H7 (cell line): ENCODE measurements at places on chromosomes 7 and 10. TPM values are rescaled to one million over a fixed set of nuclear protein-coding genes. Genes with fewer than 3 reads are reported as not detected.

DNA sequence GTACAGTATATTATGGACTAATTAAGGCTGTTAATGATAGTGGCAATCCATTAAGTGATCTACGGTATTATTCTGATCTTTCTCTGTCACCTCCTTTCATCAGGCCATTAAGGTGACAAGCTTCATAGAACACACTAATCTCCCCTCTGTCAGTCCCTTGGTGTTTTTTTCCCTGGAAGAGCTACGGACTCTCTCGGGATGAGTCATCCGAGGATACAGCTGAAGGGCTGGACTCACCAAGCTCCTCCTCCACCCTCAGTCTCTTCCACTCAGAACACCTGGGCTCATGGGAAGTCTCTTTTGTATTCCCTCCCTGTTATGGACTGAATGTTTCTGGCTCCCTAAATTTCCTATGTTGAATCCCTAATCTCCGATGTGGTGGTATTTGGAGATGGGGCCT is 69.8 kb upstream of the PLXNA4 start:
- DNase-seq: no peak

GRCh38 chr10:44853148-44853734 is 57.9 kb upstream of the TMEM72 start:
- peak; percentile 48 for DNase-seq

GRCh38 chr10:132653721-132654120 is 116.1 kb downstream of the INPP5A start:
- DNase-seq: no peak

- no peak for DNase-seq
Observed at GRCh38 chr10:122089311-122090017, 100.5 kb downstream of the TACC2 start.

- no peak for DNase-seq
Observed at GRCh38 chr7:16951483-16952080, 69.8 kb upstream of the AGR3 start.

GRCh38 chr7:29045258-29046086 is 87.3 kb upstream of the TRIL start:
- no peak for DNase-seq

DNA sequence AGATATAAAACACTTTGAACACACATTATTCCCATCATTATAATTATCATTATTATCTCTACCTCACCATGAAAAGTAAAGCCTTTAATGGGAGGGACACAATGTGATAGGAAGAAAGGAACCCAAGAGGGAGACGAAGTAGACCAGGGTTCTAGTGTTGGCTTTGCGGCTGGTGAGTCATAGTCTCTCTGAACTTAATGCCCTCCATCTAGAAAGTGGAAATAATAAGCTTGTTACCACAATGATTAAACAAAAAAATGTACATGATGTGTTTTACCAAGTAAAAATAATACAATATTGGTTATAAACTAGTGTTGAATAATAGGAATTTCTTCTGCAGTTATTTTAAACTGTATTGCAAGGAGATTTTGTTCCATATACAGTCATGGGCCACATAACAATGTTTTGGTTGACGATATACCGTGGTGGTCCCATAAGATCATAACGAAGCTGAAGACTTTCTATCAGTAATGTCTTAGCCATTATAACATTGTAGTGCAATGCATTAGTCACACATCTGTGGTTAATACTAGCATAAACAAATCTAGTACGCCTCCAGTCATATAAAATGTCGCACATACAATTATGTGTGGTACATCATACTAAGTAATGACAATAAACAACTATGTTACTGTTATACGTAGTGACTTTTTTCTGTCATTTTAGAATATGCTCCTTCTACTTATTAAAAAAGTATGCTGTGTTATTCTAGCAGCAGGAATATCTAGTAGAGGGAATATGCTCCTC is 450.6 kb upstream of the SORCS1 start:
- no peak for DNase-seq

DNA sequence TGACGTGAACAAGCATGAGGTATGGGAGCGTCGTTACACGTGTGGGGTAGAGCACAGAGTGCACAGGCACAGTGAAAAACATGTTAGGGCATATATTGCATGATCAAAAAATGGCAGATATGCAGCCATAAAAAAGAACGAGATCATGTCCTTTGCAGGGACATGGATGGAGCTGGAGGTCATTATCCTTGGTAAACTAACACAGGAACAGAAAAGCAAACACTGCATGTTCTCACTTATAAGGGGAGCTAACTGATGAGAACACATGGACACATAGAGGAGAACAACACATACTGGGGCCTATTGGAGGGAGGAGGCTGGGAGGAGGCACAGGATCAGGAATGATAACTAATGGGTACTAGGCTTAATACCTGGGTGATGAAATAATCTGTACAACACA is 66.3 kb downstream of the TACC2 start:
- DNase-seq: no peak

- DNase-seq: no peak
Observed at GRCh38 chr7:95999481-95999880, 227.1 kb downstream of the DYNC1I1 start.

DNA sequence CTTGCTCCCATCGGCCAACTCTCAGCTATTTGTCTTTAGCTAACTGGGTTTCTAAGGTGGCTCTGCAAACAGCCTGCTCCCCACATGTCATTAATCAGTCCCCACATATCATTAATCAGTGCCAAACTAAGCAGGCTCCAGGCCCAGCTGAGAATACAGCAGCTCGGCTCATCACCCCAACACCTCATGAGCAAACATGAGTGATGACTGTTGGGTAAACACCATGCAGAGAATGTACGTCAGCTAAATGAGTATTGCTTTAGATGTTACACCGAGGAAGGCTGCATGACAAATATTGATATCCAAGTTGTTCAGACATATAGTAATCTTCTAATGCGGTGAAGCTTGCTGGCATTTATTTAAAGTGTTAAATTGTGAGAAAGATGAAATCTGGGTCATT is 187.5 kb upstream of the AOAH start:
- DNase-seq: no peak

- DNase-seq: no peak
Observed at GRCh38 chr7:155665079-155665956, 20.9 kb downstream of the RBM33 start.

GRCh38 chr10:31581741-31582323 is 262.8 kb downstream of the ZEB1 start:
- DNase-seq: no peak

- DNase-seq: no peak
Observed at GRCh38 chr7:37540917-37541316, 92.3 kb upstream of the ELMO1 start.

GRCh38 chr7:4711093-4711492 is 29.0 kb downstream of the FOXK1 start:
- no peak for DNase-seq

GRCh38 chr10:99930731-99931550 is 78.8 kb downstream of the DNMBP start:
- peak; percentile 37 for DNase-seq

- DNase-seq: no peak
Observed at GRCh38 chr10:92024700-92025099, 101.1 kb downstream of the BTAF1 start.

DNA sequence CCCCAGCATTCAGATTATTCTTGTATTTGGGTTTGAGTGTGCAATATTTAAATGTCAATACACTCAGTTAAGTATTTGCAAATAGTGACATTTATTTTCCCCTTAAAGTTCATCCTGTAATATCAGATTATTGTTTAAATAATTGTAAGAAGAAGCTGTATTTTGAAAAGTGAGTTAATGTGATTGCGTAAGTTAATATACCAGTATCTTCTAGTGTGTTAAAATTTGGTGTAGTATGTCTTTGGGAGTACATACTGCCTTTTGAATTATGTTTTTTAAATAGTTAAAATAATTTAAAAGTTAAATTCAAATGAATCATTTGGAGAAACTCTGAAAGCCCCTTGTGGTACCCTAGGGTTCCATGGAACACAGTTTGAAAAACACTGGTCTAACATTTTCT is 28.6 kb downstream of the LRMDA start:
- DNase-seq: no peak

GCK gene
- total RNA-seq: 2.8 and 3.7 TPM in 2 replicates

RSPH10B2 gene
- total RNA-seq: 0.31 and 0.37 TPM in 2 replicates

GPR15LG gene
- not detected in 2 replicates for total RNA-seq

TMEM140 gene
- total RNA-seq: not detected in 2 replicates

NAMPT gene
- 59.5 and 95.0 TPM in 2 replicates for total RNA-seq

ELMO1 gene
- 8.0 and 8.7 TPM in 2 replicates for total RNA-seq
